ENCODE measurements at places on chromosomes 1 and 21. TPM values are rescaled to one million over a fixed set of nuclear protein-coding genes. Genes with fewer than 3 reads are reported as not detected.

- peak; percentile 51 for DNase-seq
- H3K36me3 ChIP-seq = no peaks in the 10 kb centered on the region
- H3K4me1 ChIP-seq = no peaks in the 10 kb centered on the region
- H3K27me3 ChIP-seq = peaks cover 3% of the 10 kb centered on the region
Measured at GRCh38 chr1:3940081-3940753, 40.1 kb upstream of the C1orf174 start.

- no peaks in the 10 kb centered on the region for H3K4me1 ChIP-seq
- H3K36me3 ChIP-seq = no peaks in the 10 kb centered on the region
- DNase-seq = no peak
- no peak overlapping the region for H3K27ac ChIP-seq
- H3K4me3 ChIP-seq = no peak overlapping the region
Measured at GRCh38 chr1:160726114-160726497, 12.9 kb upstream of the SLAMF7 start.

- no peak for DNase-seq
- H3K4me3 ChIP-seq = no peak overlapping the region
- H3K27ac ChIP-seq = no peak overlapping the region
- no peaks in the 10 kb centered on the region for H3K27me3 ChIP-seq
- H3K36me3 ChIP-seq = no peaks in the 10 kb centered on the region
Measured at GRCh38 chr1:72023063-72023930, 259.0 kb downstream of the NEGR1 start.

GRCh38 chr1:40653851-40654537 lies 11.5 kb downstream of the RIMS3 start:
- H3K27ac ChIP-seq = no peak overlapping the region
- no peaks in the 10 kb centered on the region for H3K36me3 ChIP-seq
- H3K27me3 ChIP-seq = no peaks in the 10 kb centered on the region
- H3K4me3 ChIP-seq = no peak overlapping the region
- peak; percentile 34 for DNase-seq

DNA sequence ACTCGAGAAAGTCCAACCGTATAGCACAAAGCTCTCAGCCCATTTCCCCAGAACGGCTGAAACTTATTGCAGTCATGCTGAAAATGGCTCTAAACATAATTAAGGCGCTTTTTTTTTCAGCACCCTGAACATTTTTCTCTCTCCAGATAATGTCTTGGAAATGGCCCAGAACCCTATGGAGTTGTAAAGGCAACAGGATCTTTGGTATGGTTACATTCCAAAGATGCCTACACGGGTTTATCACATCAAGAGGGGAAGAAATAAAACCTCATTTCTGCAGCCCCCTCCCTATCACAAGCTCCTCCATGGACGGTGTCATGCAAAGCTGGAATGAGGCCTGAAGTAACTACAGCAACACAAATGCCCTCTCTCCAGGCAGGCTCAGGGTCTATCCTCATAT lies 126.4 kb upstream of the GALNT2 start:
- no peak overlapping the region for H3K27ac ChIP-seq
- H3K4me1 ChIP-seq = no peaks in the 10 kb centered on the region
- H3K27me3 ChIP-seq = no peaks in the 10 kb centered on the region
- no peaks in the 10 kb centered on the region for H3K36me3 ChIP-seq
- no peak overlapping the region for H3K4me3 ChIP-seq
- DNase-seq = no peak

- no peak overlapping the region for H3K4me3 ChIP-seq
- H3K27ac ChIP-seq = no peak overlapping the region
- H3K27me3 ChIP-seq = no peaks in the 10 kb centered on the region
- DNase-seq = no peak
Measured at GRCh38 chr1:52249831-52250230, 107.9 kb downstream of the ZFYVE9 start.

GRCh38 chr21:35004314-35004713 lies 44.8 kb downstream of the RUNX1 start:
- peaks cover 19% of the 10 kb centered on the region for H3K4me1 ChIP-seq
- DNase-seq = no peak
- H3K27ac ChIP-seq = no peak overlapping the region

GRCh38 chr1:233389169-233389568 lies 61.6 kb downstream of the MAP3K21 start:
- DNase-seq = no peak
- H3K36me3 ChIP-seq = no peaks in the 10 kb centered on the region
- no peaks in the 10 kb centered on the region for H3K27me3 ChIP-seq
- no peak overlapping the region for H3K27ac ChIP-seq

GRCh38 chr1:39917825-39918224 lies 16.1 kb upstream of the MYCL start:
- DNase-seq = no peak
- no peaks in the 10 kb centered on the region for H3K4me1 ChIP-seq
- H3K27me3 ChIP-seq = peaks cover 12% of the 10 kb centered on the region
- H3K36me3 ChIP-seq = no peaks in the 10 kb centered on the region

GRCh38 chr1:82901118-82901517 lies 1097.8 kb downstream of the TTLL7 start:
- no peaks in the 10 kb centered on the region for H3K4me1 ChIP-seq
- no peak for DNase-seq
- H3K27ac ChIP-seq = no peak overlapping the region
- H3K4me3 ChIP-seq = no peak overlapping the region
- H3K27me3 ChIP-seq = no peaks in the 10 kb centered on the region
- no peaks in the 10 kb centered on the region for H3K36me3 ChIP-seq

DNA sequence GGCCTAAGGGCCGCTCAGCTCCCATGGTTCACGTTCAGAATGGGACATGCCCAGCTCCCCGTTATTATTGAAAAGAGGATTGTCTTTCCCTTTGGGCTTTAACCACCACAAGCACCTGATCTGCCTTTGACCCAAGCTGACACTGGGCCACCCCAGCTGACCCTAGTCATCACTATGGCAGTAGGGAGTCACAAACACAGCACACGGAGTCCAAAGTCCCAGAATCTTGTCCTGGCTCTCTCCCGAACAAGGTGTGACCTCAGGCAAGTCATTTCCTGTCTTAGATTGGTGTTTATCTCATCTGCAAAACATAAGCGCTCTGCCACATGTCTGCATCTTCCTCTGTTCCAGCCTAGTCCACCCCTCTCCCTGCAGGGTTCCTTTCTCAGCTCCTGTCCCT lies 31.5 kb downstream of the IGFN1 start:
- H3K27me3 ChIP-seq = no peaks in the 10 kb centered on the region
- DNase-seq = no peak
- H3K36me3 ChIP-seq = no peaks in the 10 kb centered on the region
- peaks cover 5% of the 10 kb centered on the region for H3K4me1 ChIP-seq
- H3K27ac ChIP-seq = no peak overlapping the region

DNA sequence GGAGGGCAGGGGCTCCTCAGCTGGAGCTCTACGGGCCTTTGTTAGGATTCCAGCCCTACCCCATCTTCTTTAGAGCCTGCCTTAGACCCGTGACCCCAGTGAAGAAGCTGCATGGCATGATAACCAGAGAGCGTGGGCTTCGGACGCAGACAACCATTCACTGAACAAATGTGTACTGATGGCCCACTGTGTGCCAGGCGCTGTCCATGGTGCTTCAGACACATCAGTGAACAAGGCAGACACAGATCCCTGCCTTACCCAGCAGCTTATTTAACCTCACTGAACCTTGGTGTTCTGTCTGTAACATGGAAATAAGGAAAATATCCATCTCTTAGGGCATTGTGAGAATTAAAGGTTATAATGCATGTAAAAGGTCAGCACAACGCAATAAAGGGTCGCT lies 9.5 kb downstream of the CHIT1 start:
- H3K4me1 ChIP-seq = no peaks in the 10 kb centered on the region
- no peaks in the 10 kb centered on the region for H3K36me3 ChIP-seq
- peak; percentile 15 for DNase-seq
- no peak overlapping the region for H3K4me3 ChIP-seq
- no peak overlapping the region for H3K27ac ChIP-seq

DNA sequence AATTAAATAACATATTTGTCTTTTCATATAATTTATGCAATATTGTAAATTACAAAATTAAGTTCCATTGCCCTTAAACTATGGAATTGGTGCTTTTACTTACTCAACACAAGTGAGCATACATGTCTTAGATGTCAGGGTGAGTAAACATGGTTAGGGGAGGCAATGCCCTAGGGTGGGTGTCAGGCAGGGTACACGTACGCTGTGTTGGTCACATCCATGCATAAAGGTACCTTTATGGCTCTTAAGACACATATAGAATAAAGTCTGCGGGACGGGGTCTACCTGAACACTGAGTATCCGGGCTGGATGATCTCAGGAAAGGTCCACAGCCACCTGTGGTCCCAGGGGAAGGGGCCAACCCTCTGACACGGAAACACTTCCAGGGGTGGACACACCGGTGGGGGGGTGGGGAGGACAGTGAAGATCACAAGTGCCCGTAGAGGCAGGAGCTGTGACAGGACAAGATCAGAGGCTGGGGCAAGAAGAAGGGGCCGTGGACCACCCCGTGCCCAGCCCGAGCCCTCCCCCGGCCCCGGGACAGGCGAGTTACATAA lies 720 bp downstream of the LIN9 start:
- H3K27ac ChIP-seq = peak overlapping the region; percentile 90
- no peaks in the 10 kb centered on the region for H3K27me3 ChIP-seq
- no peaks in the 10 kb centered on the region for H3K36me3 ChIP-seq
- no peak for DNase-seq
- peak overlapping the region; percentile 88 for H3K4me3 ChIP-seq
- H3K4me1 ChIP-seq = peaks cover 4% of the 10 kb centered on the region

DNA sequence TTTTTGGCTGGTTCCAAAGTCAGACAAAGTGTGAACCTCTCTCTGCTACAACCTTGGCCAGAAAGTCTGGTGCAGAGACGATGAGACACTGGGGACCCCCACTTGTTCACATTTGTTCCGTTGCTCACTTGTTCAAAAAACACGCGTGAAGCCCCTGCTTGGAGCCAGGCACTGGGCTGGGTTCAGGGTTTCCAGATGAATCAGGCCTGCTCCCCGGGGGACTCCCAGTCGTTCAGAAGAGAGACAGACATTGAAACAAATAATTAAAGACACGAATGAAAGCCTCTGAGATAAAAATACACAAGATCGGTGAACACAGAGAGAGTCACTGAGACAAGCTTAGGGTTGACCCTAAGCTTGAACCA lies 101.5 kb upstream of the RUNX3 start:
- no peak overlapping the region for H3K27ac ChIP-seq
- no peak overlapping the region for H3K4me3 ChIP-seq
- H3K36me3 ChIP-seq = no peaks in the 10 kb centered on the region

DNA sequence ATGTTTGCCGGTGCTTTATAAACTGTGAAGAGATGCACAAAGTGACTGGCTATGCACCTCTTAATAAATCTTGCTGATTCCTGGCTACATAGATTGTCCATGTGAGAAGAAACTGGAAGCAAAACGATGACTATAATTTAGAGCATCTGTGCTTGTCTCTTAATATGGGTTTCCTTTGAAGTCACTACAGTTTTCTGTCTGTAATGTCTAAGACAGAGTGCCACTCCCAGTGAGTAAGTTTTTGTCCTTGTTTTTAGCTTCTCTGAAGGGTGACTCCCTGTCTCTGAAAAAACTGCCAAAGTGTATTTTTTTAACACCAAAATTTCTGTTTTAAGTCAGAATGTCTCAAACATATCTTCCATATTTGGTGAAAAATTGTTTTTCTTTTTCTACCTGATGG lies 175.1 kb downstream of the FASLG start:
- no peaks in the 10 kb centered on the region for H3K36me3 ChIP-seq
- H3K4me3 ChIP-seq = no peak overlapping the region
- no peaks in the 10 kb centered on the region for H3K4me1 ChIP-seq
- H3K27ac ChIP-seq = no peak overlapping the region
- DNase-seq = no peak
- no peaks in the 10 kb centered on the region for H3K27me3 ChIP-seq

GRCh38 chr1:30129001-30129408 lies 594.4 kb downstream of the MATN1 start:
- no peak overlapping the region for H3K4me3 ChIP-seq
- H3K4me1 ChIP-seq = peaks cover 25% of the 10 kb centered on the region

GRCh38 chr1:86205741-86206140 lies 49.2 kb upstream of the COL24A1 start:
- no peak overlapping the region for H3K4me3 ChIP-seq
- no peaks in the 10 kb centered on the region for H3K36me3 ChIP-seq
- no peaks in the 10 kb centered on the region for H3K4me1 ChIP-seq
- no peak overlapping the region for H3K27ac ChIP-seq

GRCh38 chr1:109025694-109026093 lies 16.2 kb downstream of the WDR47 start:
- no peak overlapping the region for H3K27ac ChIP-seq
- H3K4me1 ChIP-seq = no peaks in the 10 kb centered on the region
- no peaks in the 10 kb centered on the region for H3K27me3 ChIP-seq
- DNase-seq = no peak
- no peak overlapping the region for H3K4me3 ChIP-seq

GRCh38 chr1:89557956-89558355 lies 33.3 kb downstream of the LRRC8B start:
- no peaks in the 10 kb centered on the region for H3K27me3 ChIP-seq
- H3K4me3 ChIP-seq = no peak overlapping the region
- no peak overlapping the region for H3K27ac ChIP-seq
- no peak for DNase-seq
- H3K36me3 ChIP-seq = no peaks in the 10 kb centered on the region

- H3K27ac ChIP-seq = peak overlapping the region; percentile 5
- peaks cover 13% of the 10 kb centered on the region for H3K4me1 ChIP-seq
- H3K4me3 ChIP-seq = no peak overlapping the region
Measured at GRCh38 chr1:109239409-109240068, 9.8 kb upstream of the CELSR2 start.

GRCh38 chr21:46600305-46600704 lies 4.6 kb downstream of the S100B start:
- no peak for DNase-seq
- no peak overlapping the region for H3K4me3 ChIP-seq
- H3K36me3 ChIP-seq = no peaks in the 10 kb centered on the region

- H3K4me1 ChIP-seq = no peaks in the 10 kb centered on the region
- H3K27me3 ChIP-seq = no peaks in the 10 kb centered on the region
- no peaks in the 10 kb centered on the region for H3K36me3 ChIP-seq
Measured at GRCh38 chr21:19489930-19490329, 1086.3 kb upstream of the TMPRSS15 start.

GRCh38 chr21:29077651-29078090 lies 4.2 kb upstream of the CCT8 start:
- peak overlapping the region; percentile 64 for H3K4me3 ChIP-seq
- no peaks in the 10 kb centered on the region for H3K4me1 ChIP-seq
- no peaks in the 10 kb centered on the region for H3K27me3 ChIP-seq
- H3K36me3 ChIP-seq = no peaks in the 10 kb centered on the region

GRCh38 chr21:25551569-25551968 lies 55.7 kb downstream of the MRPL39 start:
- DNase-seq = no peak
- H3K36me3 ChIP-seq = no peaks in the 10 kb centered on the region
- no peak overlapping the region for H3K27ac ChIP-seq
- H3K27me3 ChIP-seq = no peaks in the 10 kb centered on the region
- no peak overlapping the region for H3K4me3 ChIP-seq

- peaks cover 4% of the 10 kb centered on the region for H3K4me1 ChIP-seq
- no peak overlapping the region for H3K27ac ChIP-seq
- no peaks in the 10 kb centered on the region for H3K36me3 ChIP-seq
- H3K4me3 ChIP-seq = no peak overlapping the region
- H3K27me3 ChIP-seq = no peaks in the 10 kb centered on the region
Measured at GRCh38 chr1:239538239-239538988, 152.0 kb downstream of the CHRM3 start.

The B3GALT6 gene
- total RNA-seq = 7.0 TPM

The PKP1 gene
- total RNA-seq = 14.2 TPM

The MAP10 gene
- total RNA-seq = 2.7 TPM

The LRRC3 gene
- 2.8 TPM for total RNA-seq

The RNF186 gene
- not detected for total RNA-seq

The FLG gene
- not detected for total RNA-seq

The OPRD1 gene
- total RNA-seq = 0.28 TPM

The MPC2 gene
- total RNA-seq = 48.1 TPM

The CTH gene
- total RNA-seq = 5.5 TPM

The E2F2 gene
- total RNA-seq = 4.9 TPM

The FMO2 gene
- 44.8 TPM for total RNA-seq

The DRAXIN gene
- 0.31 TPM for total RNA-seq

The NLRP3 gene
- total RNA-seq = 4.6 TPM

The UQCRHL gene
- 4.6 TPM for total RNA-seq

The POU3F1 gene
- total RNA-seq = 0.20 TPM

The S100A8 gene
- 556 TPM for total RNA-seq

The C21orf91 gene
- total RNA-seq = 15.3 TPM
